ENCODE measurements at places on chromosomes 16 and 17.

- no peak for DNase-seq
Measured at GRCh38 chr17:55456307-55457240, 34.9 kb upstream of the MMD start.

DNA sequence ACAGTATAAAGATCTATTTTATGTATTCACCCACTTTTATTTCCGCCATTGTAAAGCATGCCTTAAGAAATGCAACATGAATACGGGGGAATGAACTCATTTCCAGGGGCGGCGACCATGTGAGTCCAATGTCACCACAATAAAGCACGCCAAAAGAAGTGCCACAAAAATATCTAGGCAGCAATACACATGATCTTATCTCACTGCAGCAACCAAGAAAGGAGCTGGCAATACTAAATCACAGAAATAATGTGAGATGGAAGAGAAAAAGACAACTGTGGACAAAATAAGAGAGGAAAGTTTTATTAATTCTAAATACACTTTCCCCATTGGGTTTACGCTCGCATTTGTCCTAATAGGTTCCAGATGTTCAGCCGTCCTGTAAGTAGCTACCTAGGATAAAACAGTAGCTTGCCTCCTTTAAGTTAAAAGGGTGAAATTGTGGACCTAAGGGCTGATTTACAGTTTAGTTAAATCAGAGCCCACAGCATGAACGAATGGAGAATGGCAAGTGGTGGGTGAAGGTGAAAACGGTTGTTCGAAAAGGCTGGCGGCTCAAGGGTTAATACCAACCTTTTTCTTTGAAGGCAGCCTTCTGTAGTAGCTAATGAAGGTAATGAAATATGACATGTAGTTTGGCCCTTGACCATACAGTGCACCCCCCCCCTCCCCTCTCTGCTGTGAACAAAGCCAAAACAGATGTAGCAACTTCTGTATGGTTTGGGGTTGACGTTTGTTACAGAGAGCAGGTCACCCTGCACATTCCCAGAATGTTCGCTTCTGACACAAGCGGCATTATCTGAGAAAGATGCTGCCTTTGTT is 504.2 kb upstream of the PSMD7 start:
- DNase-seq, result no peak

GRCh38 chr17:17757956-17758845 is 76.9 kb downstream of the RAI1 start:
- no peak for DNase-seq

DNA sequence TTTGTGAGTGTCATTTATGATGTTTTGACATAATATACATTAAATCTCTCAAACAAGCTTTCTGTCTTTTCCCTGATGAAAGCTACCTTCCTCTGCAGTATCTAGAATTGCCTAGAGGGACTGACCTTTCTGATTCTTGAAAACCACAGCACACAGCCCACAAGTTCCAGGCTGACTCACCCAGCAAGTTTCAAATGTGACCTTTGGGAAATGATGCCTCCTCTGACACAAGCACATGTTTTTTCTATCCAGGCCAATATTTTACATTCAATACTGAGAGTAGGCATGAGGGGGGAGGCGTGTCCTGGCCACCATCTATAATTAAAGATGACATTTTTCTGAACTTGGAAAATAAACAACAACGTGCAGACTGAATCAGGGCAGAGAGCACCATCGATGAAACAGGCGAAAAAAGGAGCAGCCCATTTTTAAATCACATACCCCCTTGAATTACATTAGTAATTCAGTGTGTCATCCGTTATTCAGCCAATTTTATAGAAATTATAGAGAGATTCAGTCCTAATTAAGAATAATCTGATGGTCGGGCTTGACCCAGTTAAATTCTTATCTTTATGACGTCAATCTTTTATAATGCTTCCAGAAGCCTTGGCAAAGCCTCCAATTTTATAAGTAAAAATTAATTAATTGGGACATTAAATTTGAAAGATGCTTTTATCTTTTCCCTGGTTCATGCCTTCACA is 292.6 kb upstream of the CDH11 start:
- DNase-seq, result no peak

- DNase-seq, result no peak
Measured at GRCh38 chr17:80811181-80812105, 180.2 kb upstream of the CHMP6 start.

DNA sequence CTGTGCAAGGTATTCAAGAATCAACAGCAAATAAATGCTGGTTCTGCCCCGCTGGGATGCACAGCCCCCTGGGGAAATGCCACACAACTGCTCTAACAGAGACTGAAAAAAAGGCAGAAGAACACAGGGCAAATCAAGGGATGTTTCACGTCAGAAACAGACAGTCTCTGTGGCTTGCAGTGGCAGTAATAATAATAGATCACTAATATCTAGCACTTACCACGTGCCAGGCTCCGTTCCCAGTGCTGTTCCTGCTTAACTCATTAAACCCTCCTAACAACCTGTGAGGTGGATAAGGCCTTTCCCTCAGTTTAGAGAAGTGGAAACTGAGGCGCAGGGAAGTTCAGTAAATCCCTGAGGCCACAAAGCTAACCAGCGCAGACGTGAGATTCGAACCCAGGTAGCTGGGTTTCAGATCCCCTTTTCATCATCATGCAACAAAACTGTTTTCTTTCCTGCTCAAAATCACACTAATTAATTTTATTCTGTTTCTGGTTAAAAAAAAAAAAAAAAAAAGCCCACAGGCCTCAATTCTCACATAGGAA is 36.7 kb downstream of the ARHGAP17 start:
- DNase-seq, result no peak
